CD8-positive, alpha-beta memory T cell (primary cell): ENCODE measurements at places on chromosomes 13 and 19. TPM values are rescaled to one million over a fixed set of nuclear protein-coding genes. Genes with fewer than 3 reads are reported as not detected.
A peak's percentile ranks its signal among the peaks of the same experiment; 100 is the strongest.

DNA sequence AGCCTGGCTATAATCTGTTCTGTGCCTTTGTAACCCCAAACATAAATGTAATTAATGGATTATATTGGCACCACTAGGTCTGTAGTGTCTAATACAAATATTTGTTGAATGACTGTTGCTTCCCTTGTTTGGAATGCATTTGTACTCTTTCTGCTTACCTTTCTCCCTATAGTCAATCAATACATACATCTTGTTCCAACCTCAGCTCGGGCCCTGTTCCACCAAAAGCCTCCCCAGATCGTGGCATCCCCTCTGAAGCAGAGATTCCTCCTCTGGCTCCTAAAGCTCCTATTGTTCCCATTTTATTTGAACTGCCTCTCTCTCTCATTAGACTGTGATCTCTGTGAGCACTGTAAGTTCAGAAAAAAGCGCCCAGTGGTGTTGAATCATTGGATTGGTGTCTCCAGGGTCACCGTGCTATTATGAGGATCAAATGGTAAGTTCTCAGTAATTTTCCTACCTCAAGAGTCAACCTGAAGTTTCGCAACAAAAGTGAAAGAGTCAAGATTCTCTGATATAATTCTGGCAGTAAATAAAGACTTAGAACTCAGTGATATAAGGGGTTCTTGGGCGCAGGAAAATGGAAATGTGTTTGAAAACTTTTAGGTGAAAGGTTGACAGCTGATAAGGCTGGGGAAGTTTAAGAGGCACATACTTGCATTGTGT is 151.5 kb downstream of the KLF5 start:
- DNase-seq: no peak

- no peak for DNase-seq
Observed at GRCh38 chr19:30547246-30547645, 175.1 kb downstream of the ZNF536 start.

- peak; percentile 59 for DNase-seq
Observed at GRCh38 chr13:49421391-49421790, 22.5 kb downstream of the CAB39L start.

DNA sequence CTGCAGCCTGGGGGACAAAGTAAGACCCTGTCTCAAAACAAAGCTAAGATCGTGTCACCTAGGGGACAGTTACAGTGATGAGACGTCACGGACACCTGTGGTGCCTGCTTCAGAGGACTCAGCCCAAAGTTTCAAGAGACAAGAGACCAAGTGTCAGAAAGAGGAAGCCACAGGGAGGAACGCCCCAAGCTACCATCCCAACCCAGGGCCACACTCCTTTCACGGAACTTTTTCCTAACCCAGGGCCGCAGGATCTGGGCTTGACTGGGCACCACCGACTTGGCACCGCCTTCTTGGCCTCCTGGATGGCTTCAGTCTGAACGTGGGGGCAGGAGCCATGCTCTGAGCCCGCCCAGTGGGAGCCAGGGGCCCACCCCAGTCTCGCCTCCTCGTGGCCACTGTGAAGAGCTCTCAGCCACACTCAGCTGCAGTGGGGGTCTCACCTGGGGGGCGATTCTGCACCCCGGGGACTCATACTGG is 8.5 kb downstream of the MOB3A start:
- DNase-seq: peak; percentile 58

DNA sequence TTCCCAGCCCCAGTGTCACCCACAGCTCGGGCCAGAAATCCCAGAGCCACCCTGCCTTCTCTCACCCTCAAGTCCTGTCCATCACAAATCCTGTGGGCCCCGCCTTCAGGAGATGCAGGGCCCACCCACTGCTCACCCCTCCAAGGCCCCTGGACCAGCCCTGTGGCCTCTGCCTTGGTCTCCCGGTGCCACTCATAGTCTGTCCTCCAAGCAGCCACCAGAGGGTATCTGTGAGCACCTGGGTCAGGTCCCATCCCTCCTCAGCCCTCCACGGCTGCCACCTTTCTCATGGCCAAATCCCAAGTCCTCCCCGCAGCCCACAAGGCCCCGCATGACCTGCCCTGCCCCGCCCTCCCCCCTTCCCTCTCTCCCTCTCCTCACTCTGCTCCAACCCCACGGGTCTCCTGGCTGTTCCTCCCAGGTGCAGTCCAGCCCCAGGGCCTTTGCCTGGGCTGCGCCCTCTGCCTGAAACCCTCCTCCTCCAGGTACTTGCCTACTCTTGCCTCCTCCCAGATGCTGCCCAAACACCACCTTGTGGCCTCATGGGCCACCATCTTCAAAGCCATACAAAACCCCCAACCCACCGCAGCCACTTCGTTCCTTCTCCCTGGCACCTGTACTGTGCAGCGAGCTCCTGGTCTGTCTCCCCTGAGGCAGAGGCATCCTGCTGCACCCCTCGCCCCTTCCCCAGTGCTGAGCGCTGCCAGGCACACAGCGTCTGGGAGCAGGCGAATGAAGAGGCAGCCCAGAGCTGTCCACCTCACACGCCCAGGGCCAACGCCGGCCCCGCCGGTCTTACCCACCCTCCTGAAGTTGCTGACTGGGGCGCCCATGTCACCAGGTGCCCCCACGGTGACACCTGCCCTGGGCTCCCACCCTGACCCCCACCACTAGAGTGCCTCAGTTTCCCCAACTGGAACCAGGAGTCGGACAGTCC is 13.2 kb upstream of the UQCR11 start:
- DNase-seq: no peak

- DNase-seq: no peak
Observed at GRCh38 chr13:38498271-38498670, 148.6 kb downstream of the UFM1 start.

The FGF9 gene
- 2.3 TPM for total RNA-seq

DNA sequence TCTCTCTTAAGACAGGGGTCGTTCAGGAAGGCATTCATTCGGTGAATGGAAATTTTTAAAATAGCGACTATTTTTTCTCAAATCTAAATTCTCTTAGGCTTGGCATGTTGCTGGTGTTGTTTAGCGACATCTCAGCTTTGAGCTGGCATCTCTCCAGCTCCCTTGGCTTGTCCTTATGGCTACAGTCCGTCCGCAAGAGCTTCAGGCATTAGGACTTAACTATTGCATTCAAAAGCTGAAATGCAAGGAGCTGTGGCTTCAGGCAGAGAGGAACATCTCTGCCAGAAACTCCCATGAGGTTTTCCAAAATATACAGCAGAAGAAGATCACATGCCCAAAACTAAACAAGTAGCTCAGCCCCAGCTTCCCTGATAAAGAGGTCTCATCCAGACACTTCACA is 578.5 kb downstream of the EFNB2 start:
- no peak for DNase-seq

DNA sequence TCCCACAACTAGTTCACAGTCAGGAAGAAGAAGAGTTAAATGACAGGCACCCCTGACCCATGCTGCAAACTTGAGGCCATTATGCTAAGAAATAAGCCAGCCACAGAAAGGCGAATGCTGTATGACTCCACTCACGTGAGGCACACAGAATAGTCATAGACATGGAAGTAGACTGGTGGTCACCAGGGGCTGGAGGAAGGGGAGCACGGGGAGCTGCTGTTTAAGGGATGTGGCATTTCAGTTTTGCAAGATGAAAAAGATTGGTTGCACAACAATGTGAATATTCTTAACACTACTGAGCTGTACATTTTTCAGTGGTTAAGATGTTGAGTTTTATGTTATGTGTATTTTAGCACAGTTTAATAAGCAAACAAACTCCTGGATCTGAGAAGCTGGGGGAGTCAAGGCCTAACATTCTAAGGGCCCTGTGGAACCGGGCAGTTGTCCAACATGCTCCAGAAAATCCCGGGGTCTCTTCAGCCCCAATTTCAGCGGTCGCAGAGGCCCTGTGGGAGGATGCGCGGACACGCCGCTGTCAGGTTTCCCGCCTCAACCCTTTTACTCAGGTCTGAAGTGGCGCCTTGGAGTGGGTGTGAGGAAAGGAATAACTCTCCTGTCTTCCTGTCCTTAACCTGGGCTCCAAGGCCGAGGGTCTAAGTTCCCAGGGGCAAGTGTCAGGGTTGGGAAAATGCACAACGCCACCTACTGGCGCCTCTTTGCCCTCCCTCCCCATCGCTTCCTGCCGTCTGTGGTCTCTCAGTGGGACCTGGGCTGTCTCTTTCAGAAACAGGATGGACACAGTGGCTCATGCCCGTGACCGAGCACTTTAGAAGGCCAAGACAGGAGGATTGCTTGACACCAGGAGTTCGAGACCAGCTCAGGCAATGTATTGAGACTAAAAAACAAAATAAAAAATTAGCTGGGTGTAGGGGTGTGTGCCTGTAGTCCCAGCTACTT is 4.4 kb upstream of the TMEM272 start:
- no peak for DNase-seq

DNA sequence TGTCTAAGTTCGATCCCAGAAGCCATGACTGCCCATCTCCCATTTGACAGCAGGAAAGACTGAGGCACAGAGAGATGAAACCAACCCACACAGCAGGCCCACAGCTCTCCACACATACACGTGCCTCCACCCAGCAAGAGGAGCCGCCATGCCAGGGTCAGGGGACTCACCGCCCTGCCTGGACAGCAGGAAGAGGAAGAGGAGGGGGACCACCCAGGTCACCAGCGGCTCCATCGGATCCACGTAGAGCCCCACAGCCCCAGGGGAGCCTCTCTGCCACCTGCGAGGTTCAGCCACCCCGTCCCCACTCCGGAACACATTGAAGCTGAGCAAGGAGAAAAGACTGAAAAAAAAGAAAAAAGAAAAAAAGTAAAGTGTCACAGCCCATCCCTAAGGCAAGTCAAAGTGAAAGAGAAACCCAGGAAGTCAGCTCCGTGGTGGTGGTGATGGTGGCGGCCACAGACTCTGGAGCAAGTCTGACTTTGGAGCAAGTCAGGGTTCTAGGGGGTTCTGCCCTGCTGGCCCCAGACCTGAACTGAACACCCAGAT is at the start of gene IL12RB1:
TSS of gene IL12RB1 (minus strand) at position 345 of the 549 bp plus-strand sequence. CDS start at position 234, 111 bp downstream.
- peak; percentile 72 for DNase-seq

DNA sequence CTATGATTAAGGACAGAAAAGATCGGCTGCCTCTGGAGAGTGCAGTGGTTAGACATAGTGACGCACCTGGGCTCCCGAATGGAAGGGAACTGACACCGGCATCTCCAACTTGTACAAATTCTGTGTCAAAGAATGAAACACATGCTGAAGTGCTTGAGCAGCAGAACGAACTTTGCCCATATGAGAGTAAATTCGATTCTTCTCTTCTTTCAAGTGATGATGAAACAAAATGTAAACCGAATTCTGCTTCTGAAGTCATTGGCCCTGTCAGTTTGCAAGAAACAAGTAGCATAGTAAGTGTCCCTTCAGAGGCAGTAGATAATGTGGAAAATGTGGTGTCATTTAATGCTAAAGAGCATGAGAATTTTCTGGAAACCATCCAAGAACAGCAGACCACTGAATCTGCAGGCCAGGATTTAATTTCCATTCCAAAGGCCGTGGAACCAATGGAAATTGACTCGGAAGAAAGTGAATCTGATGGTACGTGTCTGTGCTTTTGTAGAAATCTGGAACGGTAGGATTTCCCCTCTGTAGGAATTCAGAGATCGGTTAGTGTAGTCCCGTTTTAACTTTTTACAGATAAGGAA is 16.9 kb downstream of the ERCC5 start:
- DNase-seq: no peak

- DNase-seq: no peak
Observed at GRCh38 chr13:35552172-35552844, 75.8 kb upstream of the MAB21L1 start.

The INSL3 gene
- total RNA-seq: 1.8 TPM
